ENCODE measurements at places on chromosomes 5 and 9.

GRCh38 chr5:172502969-172503368 lies 48.6 kb upstream of the SH3PXD2B start:
- no peak for DNase-seq

- DNase-seq, result no peak
These were observed 368.1 kb upstream of the CTNND2 start for GRCh38 chr5:12272389-12272788.

DNA sequence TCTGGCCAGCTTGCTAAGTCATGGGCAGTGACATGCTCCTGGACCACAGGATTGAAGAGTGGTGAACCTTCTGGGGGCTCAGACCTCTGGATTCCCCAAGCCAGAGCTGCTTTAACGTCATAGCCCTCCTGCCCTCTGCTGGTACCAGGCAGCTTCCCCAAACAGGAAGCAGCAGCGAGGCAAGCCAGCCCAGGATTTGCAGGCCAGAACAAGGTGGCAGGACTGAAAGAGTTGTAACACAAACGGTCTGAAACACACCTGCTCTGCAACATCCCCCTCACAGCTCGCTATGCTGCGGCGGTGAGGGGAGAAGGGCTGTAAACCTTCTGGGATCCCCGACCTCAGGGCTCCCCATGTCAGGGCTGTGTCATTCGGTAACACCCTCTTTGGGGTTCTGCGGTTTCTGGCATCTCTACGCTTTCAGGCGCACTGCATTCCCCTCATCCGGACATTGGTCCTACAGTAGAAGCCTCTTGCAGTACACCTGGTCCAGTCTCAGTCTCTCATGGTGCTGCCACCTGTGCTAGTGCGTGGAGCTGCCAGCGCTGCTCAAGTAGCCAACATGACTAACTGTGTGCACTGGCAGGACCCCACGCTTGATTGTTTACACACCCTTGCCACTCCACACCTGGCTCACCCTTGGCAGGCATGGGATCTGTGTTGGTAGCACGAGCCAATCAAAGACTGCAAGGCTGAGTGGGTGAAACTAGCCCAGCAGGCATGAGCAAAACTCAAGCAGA lies 893.3 kb downstream of the PTPRD start:
- no peak for DNase-seq

DNA sequence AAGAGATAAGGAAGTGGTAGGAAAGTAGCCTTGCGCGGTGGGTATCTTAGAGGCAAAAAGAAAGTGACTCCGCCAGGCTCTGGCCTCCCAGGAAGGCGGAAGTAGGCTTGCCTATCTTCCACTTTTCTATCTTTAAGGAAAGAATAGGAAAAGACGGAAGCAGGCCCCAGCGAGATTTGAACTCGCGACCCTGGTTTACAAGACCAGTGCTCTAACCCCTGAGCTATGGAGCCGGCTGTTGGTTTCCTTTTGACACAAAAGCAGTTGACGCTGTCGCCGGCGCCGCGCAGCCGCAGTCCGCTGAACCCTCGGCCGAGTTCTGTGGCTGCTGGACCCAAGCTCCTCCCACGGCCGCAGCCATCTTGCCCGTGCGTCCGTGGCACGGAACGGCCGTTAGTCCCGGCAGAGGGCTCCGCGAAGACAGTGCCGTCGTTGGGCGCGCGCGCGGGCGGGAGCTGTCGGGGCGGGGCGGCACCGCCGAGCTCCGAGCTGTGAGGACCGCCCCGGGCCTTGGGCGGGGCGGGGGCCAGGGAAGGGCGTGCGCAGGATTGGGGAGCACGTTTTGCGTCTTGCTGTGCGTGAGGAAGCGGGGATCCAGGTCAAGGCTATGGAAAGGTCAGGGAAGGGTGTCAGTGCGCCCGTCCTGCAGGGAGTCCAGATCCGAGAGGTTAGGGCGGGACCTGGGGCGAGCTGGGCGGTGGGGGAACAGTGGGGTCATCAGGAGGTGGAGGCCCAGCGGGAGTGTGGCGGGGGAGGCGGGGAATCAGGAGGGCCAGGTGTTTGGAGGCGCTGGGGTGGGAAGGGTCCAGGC lies 13.3 kb downstream of the TRIM7 start:
- DNase-seq, result no peak

- DNase-seq, result no peak
These were observed 52.2 kb upstream of the TUT7 start for GRCh38 chr9:86406366-86406765.

GRCh38 chr9:110638381-110638954 lies 30.1 kb upstream of the MUSK start:
- DNase-seq, result no peak

- DNase-seq, result no peak
These were observed 634.0 kb downstream of the IRX1 start for GRCh38 chr5:4229414-4230292.

GRCh38 chr5:158848634-158849033 lies 251.1 kb downstream of the EBF1 start:
- DNase-seq, result no peak

DNA sequence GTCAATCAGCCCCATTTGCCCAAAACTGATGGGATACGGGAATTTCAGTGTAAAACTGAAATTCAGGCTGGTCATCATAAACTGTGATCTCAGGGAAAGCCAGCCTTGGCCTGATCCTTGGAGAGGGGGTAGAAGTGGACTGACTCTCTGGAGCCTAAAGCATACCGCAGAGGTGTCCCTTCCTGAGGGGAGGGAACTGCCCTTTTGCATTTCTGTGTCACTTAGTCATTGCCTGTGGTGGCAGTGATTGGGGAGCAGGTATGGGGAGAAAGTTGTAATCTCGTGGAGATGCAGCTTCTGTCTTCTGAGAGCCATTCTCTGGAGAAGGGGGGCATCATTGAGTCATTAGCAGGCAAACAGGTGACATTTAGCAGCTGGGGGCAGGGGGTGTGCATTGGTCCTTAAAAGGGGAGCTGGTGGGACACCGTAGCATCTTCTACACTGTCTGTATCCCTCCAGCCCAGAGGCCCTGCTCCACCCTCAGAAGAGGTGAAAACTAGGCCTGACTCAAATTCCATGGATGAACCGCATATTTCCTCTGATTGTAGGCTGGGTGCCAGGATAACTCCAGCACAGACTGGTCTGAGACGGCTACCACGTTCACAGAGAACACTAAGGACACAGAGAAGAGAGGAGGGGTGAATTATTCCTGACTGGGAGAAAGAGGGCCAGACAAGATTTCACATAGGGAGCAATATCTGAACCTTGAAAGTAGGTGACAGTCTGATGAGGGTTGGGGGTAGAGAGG lies 143.3 kb downstream of the SEC61B start:
- DNase-seq, result no peak

DNA sequence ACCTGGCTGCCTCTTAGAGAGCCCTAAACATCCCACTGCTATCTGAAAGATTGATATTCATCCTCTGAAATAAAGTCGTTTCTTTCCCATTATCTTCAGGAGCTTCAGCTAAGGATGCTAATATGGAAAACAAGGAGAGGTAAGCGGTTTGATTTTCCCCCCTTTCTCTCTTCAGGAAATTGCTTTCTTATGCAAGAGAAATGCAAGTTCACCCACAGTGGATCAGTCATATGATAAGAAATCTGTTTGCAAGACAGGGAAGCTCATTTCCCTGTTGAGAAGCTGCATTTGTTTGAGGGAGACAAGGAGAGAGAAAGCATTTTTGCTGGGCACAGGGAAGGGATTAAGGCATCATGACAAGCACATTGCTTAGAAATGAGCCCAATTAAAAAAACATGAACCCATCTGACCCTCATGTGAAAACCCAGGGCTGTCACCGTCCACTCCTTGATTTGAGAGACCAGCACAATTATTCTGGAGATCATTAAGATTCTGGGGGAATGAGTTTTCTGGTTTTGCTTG lies 53.7 kb upstream of the BOD1 start:
- DNase-seq, result no peak

- peak; percentile 58 for DNase-seq
These were observed at the start of gene STING1 for GRCh38 chr5:139482050-139482889. TSS of gene STING1 (minus strand) at chr5:139482758. CDS start at chr5:139481704, 1,054 bp downstream.

DNA sequence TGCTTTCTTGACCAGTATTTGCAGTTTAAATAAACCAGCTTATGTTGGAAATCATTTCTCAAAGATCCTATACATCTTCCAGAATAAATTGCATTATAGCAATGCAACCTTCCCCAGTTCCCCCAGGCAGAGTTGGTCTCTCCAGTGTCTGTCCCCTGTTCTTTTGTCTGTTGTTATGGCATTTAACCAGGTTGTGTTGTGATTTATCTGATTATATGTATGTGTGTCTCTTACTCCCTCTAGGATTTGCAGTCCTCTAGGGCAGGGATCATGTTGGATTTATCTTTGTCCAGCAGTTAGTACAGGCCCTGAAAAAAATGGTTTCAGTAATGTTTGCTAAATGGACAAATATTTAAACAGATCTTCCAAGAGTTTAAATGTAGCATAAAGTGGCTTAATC lies 17.3 kb downstream of the GARNL3 start:
- DNase-seq, result no peak

DNA sequence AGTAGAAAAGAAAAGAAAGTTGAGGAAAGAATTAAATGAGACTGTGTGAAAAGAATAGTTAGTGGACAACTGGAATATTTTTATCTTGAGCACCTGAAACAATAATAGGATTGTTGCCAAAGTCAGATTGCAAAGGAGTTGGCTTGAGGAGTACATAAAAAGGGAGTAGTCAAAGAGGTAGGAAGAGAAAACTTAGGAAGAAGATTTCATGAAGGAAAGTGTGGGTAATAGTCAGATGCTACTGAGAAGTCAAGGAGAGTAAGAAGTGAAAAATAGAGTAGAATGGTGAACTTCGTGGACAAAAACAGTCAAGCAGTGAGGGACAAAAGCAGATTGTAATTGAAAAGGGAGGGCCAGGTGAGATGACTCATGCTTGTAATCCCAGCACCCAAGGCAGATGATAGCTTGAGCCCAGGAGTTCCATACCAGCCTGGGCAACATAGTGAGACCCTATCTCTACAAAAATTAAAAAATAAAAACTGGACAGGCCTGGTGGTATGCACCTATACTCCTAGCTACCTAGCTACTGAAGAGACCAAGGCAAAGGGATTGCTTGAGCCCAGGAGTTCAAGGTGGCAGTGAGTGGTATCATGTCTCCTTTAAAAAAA lies 178.9 kb downstream of the NIPBL start:
- no peak for DNase-seq

- no peak for DNase-seq
These were observed 237.6 kb upstream of the CCNH start for GRCh38 chr5:87650284-87650683.

DNA sequence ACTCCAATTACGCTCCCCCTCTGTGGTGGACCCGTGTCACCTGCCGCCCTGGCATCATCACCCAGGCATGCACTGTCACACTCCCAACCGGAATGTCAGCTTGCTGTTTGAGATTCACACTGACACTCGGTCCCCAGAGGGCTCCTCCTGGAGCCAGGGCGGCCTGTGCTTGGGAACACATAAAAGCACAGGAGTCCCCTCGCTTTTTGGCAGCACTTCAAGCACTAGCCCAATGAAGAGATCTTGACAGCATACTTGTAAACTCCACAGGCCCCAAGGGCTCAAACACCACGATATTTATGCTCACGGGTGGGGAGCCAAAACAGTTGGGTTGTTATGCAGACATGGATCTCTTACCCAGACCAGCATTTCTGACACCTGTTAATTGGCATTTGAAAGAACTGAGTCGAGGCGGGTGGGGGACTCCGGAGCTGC lies 90.8 kb upstream of the EGFLAM start:
- DNase-seq, result no peak

GRCh38 chr9:80596579-80596978 lies 1024.8 kb downstream of the TLE4 start:
- no peak for DNase-seq

- no peak for DNase-seq
These were observed 7.5 kb upstream of the ERAP2 start for GRCh38 chr5:96868603-96869371.

GRCh38 chr5:102855681-102856388 lies 100.7 kb downstream of the PAM start:
- no peak for DNase-seq

DNA sequence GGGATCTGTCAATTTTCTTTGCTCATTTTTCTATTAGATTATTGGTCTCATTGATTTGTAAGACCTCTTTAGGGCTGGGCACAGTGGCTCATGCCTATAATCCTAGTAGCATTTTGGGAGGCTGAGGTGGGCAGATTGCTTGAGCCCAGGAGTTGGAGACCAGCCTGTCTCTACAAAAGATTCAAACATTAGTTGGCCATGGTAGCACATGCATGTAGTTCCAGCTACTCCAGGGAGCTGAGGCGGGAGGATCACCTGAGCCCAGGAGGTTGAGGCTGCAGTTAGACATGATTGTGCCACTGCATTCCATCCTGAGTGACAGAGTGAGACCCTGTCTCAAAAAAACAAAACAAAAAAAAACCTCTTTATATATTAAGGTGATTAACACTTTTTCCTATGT lies 6.4 kb upstream of the SHROOM1 start:
- DNase-seq, result no peak

GRCh38 chr9:78035383-78035993 lies 3.9 kb upstream of the GNAQ start:
- DNase-seq, result peak; percentile 49

GRCh38 chr5:89191374-89191773 lies 308.4 kb upstream of the MEF2C start:
- no peak for DNase-seq

DNA sequence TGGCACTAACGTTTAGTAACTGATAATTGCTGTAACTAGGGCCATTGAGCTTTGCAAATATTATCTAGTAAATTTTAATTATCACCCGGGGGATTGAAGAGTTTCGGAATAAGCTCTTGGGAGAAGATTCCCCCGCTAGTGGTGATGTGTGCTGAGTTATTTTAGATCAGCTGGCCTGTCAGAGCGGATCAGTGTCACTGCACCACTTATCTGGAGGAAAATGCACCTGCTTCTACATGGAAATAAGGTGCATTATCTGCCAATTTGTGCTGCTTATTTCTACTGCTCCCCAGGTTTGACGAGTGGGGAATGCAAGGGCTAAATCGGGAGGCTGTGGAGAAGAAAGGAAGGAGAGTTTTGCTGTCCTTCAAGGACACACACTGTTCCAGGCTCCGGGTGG lies 518.6 kb downstream of the TLE4 start:
- DNase-seq, result no peak

DNA sequence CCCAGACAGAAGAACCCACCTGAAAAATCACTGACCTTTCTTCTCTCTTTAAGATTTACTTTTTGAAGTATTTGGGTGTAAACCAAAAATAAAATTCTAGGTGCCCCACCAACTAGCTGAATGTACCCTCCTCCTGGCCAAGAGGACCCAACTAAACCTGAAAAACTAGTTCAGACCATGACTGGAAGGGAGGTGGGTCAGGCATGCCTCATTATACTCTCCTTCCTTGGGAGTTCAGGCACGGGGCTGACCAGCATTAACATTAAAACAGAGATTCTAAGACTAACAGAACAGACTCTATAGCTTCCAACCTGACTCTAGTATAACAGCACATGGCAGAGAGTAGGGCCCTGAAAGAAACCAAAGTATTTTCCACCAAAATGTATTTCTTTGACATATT lies 61.4 kb downstream of the CERT1 start:
- no peak for DNase-seq

- DNase-seq, result no peak
These were observed 35.0 kb upstream of the DMRT1 start for GRCh38 chr9:806285-807156.

Data from caudate nucleus (tissue), 63 donors.